Stimulated activated CD4-positive, alpha-beta T cell treated with anti-CD3 and anti-CD28 coated beads, Interleukin-2, amount 100 ng/mL, for 24 hours (primary cell): ENCODE measurements at places on chromosomes 2 and 18.

DNA sequence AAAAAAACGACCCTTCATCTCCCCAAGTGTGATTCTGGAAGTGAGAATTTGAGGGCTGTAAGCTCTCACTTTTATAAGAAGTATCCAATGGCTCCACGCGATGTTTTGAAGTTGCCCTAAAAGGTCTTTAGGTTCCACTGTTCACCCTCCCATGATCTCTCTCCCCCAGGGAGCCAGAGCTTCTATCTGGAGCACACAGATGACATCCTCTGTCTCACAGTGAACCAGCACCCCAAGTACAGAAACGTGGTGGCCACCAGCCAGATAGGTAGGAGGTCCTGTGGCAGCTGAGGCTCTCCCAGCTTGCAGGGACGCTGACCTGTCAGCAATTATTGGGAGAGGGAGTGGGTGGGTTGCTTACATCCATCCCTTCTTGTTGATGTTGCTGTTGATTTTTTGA, 97.8 kb downstream of the RTN4 start:
- no peak for DNase-seq

DNA sequence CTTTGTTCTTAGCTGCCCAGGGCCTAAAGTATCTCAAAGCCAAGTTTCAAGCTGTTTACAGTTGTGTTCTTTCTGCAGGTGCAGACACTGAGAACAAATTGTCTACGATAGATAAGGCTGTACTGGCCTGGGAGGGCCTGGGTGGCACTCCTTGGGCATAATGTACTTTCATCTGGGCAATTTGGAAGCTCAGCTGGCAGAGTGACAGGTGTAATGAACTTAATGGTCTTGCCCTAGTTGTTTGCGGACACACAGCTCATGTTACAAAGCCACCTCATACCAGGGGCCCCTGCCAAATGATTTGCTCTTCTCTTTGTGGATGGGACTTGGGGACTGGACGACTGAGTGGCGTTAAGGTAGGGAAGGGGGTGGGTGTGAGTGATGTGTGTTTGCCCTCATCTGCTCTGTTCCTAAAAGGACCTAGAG, 4.3 kb downstream of the LDLRAD4 start:
- DNase-seq: no peak

DNA sequence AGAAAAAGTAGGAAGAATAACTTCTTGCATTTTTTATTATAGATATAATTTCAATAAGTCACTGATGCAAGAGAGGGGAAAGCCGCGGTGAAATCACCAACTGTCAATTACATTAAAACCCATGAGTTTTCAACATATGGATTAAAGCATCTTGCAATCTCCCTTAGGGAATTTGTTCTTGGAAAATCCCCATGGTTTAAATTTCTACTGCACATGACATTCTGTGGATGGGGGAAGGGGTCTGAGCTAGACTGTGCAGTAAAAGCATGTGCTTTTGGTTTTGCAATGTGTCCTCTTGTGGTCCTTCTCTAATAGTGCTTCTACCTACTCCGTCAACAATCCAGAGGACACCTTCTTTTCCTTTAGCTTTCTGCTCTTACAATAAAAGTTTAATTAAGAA, 894.0 kb downstream of the DCDC2C start:
- no peak for DNase-seq

GRCh38 chr2:160522951-160523710, 29.5 kb upstream of the RBMS1 start:
- DNase-seq: no peak

DNA sequence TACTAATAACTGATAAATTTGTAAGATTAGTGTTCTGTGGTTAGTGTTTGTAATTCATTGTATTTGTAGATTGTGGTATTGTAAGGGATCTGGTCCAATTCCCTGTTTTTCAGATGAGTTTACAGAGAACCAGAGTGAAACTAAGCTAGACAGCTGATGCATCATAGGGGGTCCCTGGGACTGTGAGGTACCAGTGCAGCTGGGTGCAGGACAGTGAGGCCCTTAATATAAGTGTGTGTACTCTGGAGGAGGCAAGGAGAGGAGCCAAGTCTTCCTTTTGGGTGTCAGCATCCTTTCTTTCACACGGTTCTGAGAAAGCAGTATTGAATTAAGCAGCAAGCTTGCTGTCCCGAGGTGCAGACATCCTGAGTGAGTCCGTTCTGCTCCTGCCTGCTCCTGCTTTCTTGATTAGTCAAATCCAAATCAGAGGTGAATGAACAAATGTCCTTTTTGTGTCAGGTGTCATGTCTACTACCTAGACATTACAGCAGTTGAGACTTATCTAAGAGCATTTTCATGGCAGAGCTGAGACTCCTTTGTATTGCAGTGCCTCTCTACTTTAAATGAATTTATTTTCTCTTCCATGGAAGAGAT, 194.9 kb downstream of the MCFD2 start:
- DNase-seq: no peak

- DNase-seq: no peak
These were observed 849 bp upstream of the ITGB6 start for GRCh38 chr2:160200921-160201320.

- DNase-seq: no peak
These were observed 43.0 kb upstream of the BCL11A start for GRCh38 chr2:60596411-60596810.

DNA sequence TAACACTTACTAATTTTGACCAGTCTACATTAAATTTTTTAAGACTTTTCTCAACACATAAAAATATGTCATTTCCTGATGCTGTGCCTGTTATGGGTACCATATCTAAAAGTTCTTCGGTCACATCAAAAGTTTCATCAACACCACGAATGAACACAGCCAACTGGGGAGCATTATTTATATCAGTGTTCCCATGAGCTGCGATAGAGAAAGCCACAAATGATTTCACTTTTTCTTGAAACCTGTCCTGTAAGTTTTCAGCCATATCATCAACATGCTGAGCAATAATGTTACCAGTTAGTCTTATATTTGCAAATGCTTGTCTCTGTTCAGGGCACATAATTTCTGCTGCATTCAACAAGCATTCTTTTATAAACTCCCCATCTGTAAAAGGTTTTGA, 30.4 kb upstream of the NCL start:
- no peak for DNase-seq

DNA sequence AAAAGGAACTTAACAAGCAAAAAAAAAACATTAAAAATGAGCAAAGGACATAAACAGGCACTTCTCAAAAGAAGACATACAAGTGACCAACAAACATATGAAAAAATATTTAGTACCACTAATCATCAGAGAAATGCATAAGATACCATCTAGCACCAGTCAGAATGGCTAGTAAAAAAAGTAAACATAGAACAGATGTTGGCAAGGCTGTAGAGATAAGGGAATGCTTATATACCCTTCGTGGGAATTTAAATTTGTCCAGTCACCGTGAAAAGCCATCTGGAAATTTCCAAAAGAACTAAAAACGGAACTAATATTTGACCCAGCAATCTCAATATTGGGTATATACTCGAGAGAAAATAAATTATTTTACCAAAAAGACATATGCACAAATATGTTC, 1751.3 kb upstream of the LRRTM1 start:
- DNase-seq: no peak

- DNase-seq: no peak
These were observed 1.4 kb downstream of the GFPT1 start for GRCh38 chr2:69385443-69386151.

GRCh38 chr2:171348056-171348455, 85.7 kb downstream of the METTL8 start:
- no peak for DNase-seq

DNA sequence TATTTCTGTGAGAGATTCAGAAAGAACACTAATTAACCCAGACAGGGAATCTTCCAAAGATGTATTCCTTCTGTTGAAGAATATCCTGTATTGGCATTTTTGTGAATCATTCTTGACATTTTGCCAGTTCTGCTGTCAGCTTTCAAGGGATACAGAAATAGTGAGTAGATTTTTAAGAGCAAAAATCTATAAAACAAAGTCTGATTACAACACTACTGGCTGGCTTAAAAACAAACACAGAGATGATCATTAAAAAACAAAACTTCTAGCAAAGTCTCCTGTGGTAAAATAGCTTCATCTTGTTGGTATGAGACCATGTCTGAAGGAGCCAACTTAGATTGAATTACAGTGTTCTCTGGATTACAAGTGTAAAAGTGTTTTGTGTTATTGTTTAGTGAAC, 866.3 kb upstream of the KLHL29 start:
- DNase-seq: no peak

DNA sequence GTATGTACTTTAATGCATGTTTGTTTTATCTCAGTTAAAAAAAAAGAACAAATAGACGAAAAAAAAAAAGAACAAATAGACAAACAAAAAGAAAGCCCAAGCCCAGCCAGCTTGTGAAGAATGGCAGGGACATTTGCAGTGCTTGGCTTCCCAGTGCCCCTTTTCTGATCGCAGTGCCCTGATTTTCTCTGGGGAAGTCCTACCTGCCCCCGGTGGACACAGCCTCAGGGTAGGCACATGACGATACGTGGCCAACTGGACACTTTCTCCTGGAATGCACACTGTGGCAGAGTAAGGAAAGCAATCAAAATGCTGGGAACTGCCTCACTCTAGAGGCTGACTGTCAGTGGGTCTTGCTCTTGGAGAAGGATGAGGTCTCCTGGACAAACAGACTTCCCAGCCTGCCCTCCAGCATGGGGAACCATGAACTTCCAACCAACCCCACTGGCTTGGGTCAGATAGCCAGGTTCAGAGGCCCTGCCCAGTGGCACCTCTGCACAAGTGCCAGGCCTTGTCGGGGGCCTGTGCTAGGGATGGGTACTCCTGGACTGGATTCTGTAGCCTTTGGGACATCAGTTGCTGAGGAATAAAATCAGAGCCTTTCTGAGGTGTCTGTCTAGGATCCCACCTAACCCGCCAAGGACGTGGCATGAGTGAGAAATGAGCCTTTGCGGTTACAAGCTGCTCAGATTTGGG, 76.7 kb downstream of the INHBB start:
- no peak for DNase-seq

- DNase-seq: peak; percentile 56
These were observed 25.0 kb downstream of the SPEG start for GRCh38 chr2:219459460-219460311.
